ENCODE measurements at places on chromosomes 13 and 19.
A peak's percentile ranks its signal among the peaks of the same experiment; 100 is the strongest.

DNA sequence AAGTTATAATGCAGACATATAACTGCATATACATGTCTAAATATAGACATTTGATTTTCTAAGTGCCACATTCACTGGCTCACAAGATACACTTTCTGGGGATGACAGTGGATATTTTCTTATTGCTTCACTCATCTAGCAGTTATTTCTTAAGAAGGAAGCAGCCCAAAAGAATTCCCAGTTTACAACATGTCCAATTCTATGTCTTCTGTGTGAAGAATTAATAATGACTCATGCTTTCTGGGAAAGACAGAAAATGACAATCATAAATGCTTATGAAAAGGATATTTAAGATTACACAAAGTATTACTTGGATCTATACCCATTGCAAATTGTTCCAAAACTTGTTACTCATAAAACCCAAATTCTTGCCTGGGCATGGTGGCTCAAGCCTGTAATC, 543.4 kb downstream of the SUCLA2 start:
- DNase-seq: no peak

- no peak for DNase-seq
Measured at GRCh38 chr19:43414554-43414953, at the start of gene TEX101. Gene TEX101, plus strand, starts transcription at chr19:43414890. Its CDS starts 1,030 bp downstream, at chr19:43415920.

DNA sequence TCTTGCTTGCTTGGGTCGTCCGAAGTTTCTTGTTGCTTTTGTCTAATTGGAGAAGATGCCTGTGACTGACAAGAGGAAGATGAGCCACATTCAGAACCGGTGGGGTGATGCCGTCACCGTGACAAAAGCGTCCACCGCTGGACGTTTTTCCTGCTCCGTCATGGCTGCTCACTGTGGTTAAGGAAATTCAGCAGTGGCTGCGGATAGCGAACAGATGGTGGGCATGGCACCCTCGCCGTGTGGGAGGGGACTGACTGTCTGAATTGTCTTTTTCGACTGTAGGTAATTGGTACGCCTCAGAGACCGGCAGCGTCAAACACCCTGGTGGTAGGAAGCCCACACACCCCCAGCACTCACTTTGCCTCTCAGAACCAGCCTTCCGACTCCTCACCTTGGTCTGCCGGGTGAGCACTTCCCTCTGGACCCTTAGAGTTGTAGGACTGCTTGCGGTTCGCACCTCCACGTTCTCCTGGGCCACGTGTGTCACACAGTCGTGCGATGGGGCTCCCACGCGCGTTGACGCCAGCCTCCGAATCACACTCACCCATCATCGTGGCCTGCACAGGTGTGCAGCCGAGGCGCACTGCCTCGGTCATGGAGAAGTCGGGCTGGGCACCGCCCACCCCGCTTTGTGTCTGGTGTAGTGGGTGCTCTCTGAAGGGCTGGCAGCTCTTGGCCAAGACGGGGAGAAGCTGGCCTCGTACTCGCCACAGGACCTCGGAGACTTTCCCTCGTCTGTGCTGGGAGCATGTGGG, 26.5 kb downstream of the ATP4B start:
- no peak for DNase-seq

DNA sequence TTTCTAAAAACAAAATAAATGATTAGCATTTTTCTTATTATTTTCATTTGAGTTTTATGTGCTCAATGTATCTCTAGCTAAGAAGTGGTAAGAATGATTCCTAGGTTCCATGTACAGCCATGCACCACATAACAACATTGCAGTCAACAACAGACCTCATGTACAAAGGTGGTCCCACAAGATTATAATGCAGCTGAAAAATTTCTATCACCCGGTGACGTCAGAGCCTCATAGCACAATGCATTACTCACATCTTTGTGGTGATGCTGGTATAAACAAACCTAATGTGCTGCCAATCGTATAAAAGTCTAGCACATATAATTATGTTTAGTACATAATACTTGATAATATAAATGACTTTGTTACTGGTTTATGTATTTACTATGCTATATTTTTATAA, 120.5 kb downstream of the SLC7A1 start:
- no peak for DNase-seq

GRCh38 chr19:14059652-14060155, 2.2 kb downstream of the PALM3 start:
- no peak for DNase-seq

- no peak for DNase-seq
Measured at GRCh38 chr13:82220641-82221040, 1661.6 kb downstream of the SLITRK1 start.

DNA sequence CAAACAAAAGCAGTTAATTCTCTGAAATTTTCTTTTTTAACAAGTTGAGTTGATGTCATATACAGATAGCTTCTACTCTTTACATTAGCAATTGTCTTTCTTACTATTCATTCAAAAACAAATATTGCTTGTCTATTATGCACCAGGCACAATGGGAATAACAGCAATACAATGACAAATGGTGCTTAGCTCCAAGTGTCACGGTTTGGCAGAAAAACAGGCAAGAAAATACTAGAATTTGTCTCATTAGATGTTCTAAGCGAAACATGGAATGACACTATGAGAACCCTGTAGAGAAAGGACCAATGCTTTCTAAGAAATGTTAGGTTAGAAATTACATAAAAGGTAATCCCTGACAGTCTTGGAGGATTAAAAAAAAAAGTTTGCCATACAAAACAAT, 187.6 kb downstream of the PCDH9 start:
- DNase-seq: no peak

DNA sequence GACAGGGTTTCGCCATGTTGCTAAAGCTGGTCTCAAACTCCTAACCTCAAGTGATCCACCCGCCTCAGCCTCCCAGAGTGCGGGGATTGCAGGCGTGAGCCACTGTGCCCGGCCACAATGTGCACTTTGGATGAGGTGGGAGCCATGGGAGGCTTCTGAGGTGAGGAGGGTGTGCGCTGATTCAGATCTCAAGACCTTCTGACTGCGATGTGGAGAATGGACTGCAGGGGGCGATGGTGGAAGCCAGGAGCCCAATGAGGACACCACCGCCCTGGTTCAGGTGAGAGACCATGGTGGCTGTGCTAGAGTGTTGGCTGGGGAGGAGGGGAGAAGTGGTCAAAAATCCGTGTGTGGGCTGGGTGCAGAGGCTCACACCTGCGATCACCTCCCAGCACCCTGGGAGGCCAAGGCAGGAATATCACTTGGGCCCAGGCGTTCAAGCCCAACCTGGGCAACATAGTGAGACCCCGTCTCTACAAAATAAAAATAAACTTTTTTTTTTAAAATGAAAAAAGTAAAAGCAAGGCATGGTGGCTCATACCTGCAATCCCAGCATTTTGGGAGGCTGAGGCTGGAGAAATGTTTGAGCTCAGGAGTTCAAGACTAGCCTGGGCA, 5.6 kb downstream of the INAFM1 start:
- peak; percentile 64 for DNase-seq

DNA sequence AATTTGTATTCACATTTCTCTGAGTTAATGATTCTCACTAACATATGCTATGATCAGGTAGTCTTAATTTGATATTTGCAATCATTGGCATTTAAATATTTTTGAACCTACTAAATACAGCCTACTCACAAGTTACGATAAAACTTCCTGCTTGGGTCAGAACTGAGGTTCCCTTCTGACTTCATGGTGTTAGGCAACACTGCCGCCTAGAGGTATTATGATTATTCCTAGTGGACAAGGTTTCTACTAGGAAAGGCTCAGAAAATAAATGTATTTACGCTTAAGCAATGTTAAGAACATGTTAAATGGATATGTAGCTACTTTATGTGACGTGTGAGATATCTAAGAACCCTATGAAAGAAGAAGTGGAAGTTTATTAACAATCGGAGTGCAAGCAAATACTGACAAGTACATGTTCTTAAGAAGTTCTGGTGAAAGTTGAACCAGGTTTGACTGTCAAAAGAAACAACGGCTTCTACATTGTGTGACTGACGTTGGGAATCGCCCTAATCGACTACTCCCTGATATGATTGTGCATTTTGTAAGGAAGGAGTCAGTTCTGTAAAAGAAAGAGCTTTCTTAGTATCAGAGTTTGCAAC, 1395.8 kb downstream of the SLITRK5 start:
- DNase-seq: no peak

DNA sequence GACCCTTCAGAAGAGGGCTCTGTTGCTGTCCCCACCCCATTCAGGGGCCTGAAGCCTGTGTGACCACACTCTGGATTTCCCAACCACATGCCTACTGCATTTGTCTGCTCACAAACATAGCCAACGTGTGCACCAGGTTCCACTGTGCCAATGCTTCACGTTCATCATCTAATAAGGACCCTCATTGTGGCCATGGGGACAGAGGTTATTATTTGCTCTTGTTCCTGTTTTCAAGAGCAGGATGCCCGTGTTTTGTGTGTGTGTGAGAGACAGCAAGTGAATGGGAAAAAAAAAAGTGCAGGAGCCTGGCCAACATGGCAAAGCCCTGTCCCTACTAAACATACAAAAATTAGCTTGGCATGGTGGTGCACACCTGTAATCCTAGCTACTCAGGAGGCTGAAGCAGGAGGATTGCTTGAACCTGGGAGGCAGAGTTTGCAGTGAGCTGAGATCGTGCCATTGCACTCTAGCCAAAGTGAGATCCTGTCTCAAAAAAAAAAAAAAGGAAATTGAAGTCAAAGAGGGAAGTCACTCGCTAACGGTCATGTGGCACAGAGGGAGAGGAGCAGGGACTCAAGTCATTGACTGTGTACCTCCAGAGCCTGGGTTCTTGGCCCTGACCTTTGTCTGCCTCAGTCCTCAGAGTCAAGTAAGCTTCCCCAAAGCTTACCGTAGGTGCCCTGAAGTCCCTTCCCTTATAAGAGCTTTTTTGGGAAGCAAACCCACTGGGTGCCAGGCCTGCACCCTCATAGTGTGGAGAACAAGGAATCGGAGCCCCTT, 6.9 kb downstream of the B3GNT8 start:
- DNase-seq: no peak

- DNase-seq: no peak
Measured at GRCh38 chr13:44313674-44314073, 60.0 kb upstream of the SERP2 start.

DNA sequence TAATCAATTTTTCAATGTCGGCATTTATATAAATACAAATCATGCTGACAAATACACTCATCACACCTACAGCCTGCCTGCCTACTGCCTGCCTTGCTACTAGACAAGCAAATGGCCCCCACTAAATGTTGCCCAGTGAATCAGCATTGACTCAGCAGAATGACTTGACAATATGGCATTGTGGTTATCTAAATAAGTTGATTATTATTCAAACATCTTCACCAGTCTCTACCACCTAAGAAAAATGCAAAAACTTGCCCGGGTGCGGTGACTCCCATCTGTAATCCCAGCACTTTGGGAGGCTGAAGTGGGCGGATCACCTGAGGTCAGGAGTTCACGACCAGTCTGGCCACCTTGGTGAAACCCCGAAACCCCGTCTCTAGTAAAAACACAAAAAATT, 296.1 kb downstream of the PCDH9 start:
- DNase-seq: no peak

All from stimulated activated CD4-positive, alpha-beta T cell treated with anti-CD3 and anti-CD28 coated beads, Interleukin-12 subunit alpha, Interleukin-12 subunit beta, amount 100 ng/mL, for 48 hours (primary cell).